ENCODE measurements at places on chromosomes 6 and 20. TPM values are rescaled to one million over a fixed set of nuclear protein-coding genes. Genes with fewer than 3 reads are reported as not detected.

Gene CNKSR3
- 14.8 TPM for total RNA-seq

Gene SPDEF
- total RNA-seq: 6.1 TPM

Gene PRR18
- 0.10 TPM for total RNA-seq

Gene GMPR
- 50.2 TPM for total RNA-seq

Gene BEND3
- 3.8 TPM for total RNA-seq

Gene TMEM74B
- total RNA-seq: 8.2 TPM

Gene FOXF2
- total RNA-seq: 15.4 TPM

Gene HCRTR2
- not detected for total RNA-seq

Gene DLK2
- 5.2 TPM for total RNA-seq

Gene TAF8
- total RNA-seq: 18.8 TPM

Gene CST5
- total RNA-seq: not detected

Gene BPIFB2
- 54.9 TPM for total RNA-seq

Gene ERVFRD-1
- 0.10 TPM for total RNA-seq

Gene TFAP2A
- total RNA-seq: 6.7 TPM

Gene PPP1R3G
- total RNA-seq: 4.4 TPM

Gene ZNF512B
- total RNA-seq: 15.3 TPM

Gene RGS17
- total RNA-seq: 1.0 TPM

Gene SEC23B
- total RNA-seq: 23.5 TPM

Gene APOM
- total RNA-seq: not detected

Gene SYNDIG1
- 8.6 TPM for total RNA-seq

Gene TGM3
- total RNA-seq: 14.5 TPM

Gene NRSN2
- total RNA-seq: 6.3 TPM

Gene LCA5
- 9.1 TPM for total RNA-seq

Gene FABP7
- 4.8 TPM for total RNA-seq

Gene MATN4
- total RNA-seq: 1.1 TPM

Gene TRIM15
- total RNA-seq: not detected

Gene MACROD2
- 5.0 TPM for total RNA-seq

Gene C6orf163
- total RNA-seq: 2.7 TPM

Gene GTF2H4
- total RNA-seq: 19.9 TPM

Gene HTR1B
- not detected for total RNA-seq

Gene GLP1R
- 0.72 TPM for total RNA-seq

Gene C6orf52
- total RNA-seq: not detected

Gene B3GAT2
- under 0.01 TPM for total RNA-seq

Gene MYL9
- 8.3 TPM for total RNA-seq

Gene WFDC5
- total RNA-seq: not detected

Gene ERGIC3
- total RNA-seq: 202 TPM

Gene JPH2
- 188 TPM for total RNA-seq

Gene PDYN
- not detected for total RNA-seq

Gene LAMA2
- total RNA-seq: 320 TPM

Gene SEMG1
- not detected for total RNA-seq

Gene RFX6
- not detected for total RNA-seq

Gene PNPLA1
- total RNA-seq: not detected

Gene KCNG1
- total RNA-seq: 1.3 TPM

Gene PAK5
- 0.10 TPM for total RNA-seq

Gene FAM184A
- 16.4 TPM for total RNA-seq

Gene SNTA1
- 98.3 TPM for total RNA-seq

Gene DEFB132
- total RNA-seq: not detected

Gene MOXD1
- total RNA-seq: 17.6 TPM

Gene TUBB2B
- total RNA-seq: 87.5 TPM

Gene HLA-DQB2
- not detected for total RNA-seq

Gene SYNE1
- 580 TPM for total RNA-seq

Gene GJA10
- not detected for total RNA-seq

Gene RPS6KA2
- total RNA-seq: 33.2 TPM

Gene EMILIN3
- 68.9 TPM for total RNA-seq

Gene ADGB
- total RNA-seq: 0.10 TPM
